ENCODE measurements at places on chromosomes 3 and 15. TPM values are rescaled to one million over a fixed set of nuclear protein-coding genes. Genes with fewer than 3 reads are reported as not detected.

The AGBL1 gene
- not detected for total RNA-seq

The CCR4 gene
- not detected for total RNA-seq

The GOLGA6B gene
- total RNA-seq, result not detected

The SPATA12 gene
- 0.15 TPM for total RNA-seq

The EFCAB12 gene
- under 0.01 TPM for total RNA-seq

Measured in smooth muscle cell of trachea (primary cell).